ENCODE measurements at places on chromosomes 4 and X. TPM values are rescaled to one million over a fixed set of nuclear protein-coding genes. Genes with fewer than 3 reads are reported as not detected.
A peak's percentile ranks its signal among the peaks of the same experiment; 100 is the strongest.

- no peak for DNase-seq
These were observed 113.1 kb downstream of the ENPP6 start for GRCh38 chr4:184104419-184105101.

DNA sequence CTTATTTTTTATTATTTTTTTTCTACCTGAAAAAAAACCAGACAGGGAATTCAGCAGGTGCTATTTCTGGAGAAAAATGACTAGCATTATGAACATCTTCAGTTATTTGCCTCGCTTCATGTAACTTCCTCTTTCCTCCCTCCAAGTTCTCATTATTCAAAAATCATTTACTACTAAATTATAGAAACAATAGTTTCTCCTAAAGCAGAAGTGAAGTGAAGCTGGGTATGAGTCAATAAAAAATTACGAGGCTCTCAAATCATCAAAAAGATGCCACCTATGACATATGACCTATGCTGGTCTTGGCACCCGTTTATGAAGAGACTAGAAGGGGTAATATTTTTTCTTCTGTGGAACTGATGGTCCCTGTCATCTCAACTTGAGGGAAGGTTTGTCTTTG, 145.0 kb upstream of the AADAT start:
- DNase-seq: no peak

GRCh38 chr4:151287409-151287808, 10.4 kb downstream of the PRSS48 start:
- no peak for DNase-seq

GRCh38 chr4:36332023-36332781, 50.8 kb downstream of the DTHD1 start:
- no peak for DNase-seq

DNA sequence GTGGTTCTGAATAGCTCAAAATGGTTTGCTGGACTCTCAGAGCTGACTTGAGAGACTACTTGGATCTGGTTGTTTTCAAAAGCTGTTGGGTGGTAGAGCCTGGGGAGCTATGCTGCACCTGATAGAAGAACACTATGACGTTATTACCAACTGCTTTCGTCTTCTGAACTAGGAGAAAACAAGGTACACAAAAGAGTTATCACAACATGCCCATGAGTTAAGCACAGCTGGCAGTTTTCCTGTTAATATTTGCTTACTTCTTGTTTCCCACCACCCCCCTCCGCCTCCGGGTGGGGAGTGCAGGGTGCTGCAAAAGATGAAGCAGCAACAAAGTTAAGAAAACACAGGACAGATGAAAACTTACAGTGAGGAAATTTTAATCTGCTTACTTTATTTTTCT, 69.1 kb downstream of the RASL11B start:
- DNase-seq: no peak

DNA sequence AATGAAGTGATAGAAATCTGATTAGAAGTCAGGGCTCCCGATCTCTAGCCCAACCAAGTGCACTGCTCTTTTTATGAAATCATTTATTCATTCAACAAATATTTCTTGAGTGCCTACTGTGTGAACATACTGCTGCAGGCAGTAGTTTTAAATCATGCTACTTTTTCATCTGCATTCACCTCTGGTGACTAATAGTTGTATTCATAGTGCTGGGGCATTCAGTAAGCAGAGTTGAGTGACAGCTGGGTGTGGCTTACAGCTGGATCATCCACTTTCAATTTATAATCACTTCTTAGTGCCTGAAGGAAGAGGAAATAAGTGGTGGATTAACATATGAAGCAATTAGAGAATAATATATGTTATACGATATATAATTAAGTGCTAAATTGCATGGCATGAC, 94.1 kb upstream of the HPRT1 start:
- DNase-seq: no peak

GRCh38 chr4:138182838-138183426, 59.2 kb downstream of the SLC7A11 start:
- peak; percentile 70 for DNase-seq

GRCh38 chrX:15512401-15512965, 11.9 kb downstream of the BMX start:
- DNase-seq: no peak

DNA sequence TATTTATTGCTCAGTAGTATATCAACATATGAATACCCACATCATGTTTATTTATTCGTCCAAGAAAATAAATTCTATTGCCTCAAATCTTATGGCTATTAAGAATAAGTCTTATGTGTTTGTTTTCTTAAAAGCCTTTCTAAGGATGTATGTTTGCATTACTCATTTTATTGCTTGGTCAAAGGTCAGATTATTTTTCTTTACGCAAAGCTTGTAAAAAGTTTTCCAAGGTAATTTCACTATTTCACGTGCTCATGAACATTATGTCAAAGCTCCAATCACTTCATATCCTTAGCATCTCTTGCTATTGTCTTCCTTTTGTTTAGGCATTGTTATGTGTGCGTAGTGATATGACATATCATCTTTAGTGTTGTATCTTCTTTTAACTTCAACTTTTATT, 258.5 kb upstream of the FSTL5 start:
- DNase-seq: no peak

DNA sequence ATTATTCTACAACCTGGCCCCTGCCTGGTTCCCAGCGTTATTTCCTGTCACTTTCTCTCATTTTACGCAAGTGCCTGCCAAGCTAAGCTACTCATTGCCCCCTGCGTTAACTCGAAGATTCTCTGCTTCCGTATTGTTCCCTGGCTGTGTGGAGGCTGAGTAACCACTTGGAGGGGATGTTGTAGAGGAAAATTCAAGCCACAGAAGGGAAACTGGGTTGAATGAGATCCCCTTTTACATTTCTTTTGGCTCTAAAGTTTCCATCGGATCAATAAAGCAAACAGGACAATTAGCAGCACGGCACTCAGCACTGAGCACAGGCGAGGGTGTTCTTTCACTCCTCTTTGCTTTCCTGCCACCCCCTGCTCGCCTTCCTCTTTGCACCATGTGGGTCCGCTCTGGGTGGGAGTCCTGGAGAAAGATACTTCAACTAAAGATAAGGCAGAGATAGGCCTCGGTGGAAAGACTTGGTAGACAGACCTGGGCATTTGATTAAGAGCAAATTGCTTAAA, 4.2 kb upstream of the TMSB4X start:
- DNase-seq: peak; percentile 51

DNA sequence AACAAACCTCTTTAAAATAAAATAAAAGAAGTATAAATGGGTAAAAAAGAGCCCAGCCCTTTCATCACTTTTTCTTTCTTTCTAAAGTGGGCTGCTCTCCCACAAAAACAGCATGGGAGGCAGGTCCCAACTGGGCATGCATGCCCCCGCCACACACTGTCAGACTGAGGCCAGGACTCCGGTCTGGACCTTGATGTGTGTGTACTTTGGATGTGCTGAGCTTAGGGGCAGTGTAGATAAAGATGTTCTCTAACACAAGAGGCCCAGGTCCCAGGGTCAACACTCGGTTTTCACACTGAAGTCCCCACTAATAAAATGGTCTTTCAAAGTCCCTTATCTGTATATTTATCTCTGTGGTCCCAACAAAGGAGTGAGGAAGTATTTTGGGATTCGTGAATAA, 44.4 kb downstream of the ADGRA3 start:
- DNase-seq: no peak

- no peak for DNase-seq
These were observed 127.1 kb upstream of the DCAF8L1 start for GRCh38 chrX:28108186-28108945.

GRCh38 chrX:23292354-23292987, 42.2 kb upstream of the PTCHD1 start:
- no peak for DNase-seq

- no peak for DNase-seq
These were observed 65.3 kb downstream of the NHS start for GRCh38 chrX:17440258-17440657.

- DNase-seq: no peak
These were observed 556.4 kb upstream of the CPEB2 start for GRCh38 chr4:14445882-14446281.

DNA sequence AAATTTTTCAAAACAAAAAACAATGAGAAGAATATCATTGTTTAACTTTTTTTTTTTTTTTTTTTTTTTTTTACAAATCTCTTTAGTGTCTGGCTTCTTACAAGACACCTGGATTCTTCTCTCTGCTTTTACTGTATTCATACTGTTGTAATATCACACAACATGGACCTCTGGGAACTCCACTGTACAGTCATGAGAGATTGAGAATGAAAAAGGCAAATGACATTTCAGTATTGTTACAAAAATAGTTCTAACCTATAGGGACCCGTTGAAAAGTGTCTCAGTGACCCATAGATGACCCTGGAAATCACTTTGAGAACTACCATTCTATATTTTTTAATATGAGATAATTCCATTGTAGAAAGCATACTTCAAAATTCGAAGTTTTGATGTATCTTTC, 124.4 kb downstream of the SLIT2 start:
- no peak for DNase-seq

- DNase-seq: no peak
These were observed 54.0 kb upstream of the EGFL6 start for GRCh38 chrX:13515211-13515930.

DNA sequence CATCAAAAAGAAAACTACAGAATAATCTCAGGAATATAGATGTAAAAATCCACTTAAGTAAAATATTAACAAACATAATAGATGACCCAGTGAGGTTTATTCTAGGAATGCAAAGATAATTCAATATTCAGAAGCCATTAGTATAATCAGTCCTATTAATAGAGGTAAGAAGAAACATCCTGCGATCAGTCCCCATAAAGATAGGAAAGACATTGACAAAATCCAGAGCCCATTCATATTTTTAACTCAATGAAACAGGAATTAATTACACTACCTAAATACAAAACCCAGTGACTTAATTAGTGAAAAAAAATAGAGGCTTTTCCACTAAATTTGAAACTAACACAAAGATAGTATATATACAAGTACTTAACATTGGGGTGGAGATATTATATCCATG, 321.4 kb upstream of the INTU start:
- DNase-seq: no peak

- no peak for DNase-seq
These were observed 40.6 kb downstream of the DOCK11 start for GRCh38 chrX:118536204-118536603.

GRCh38 chr4:124092541-124092984, 620.0 kb downstream of the ANKRD50 start:
- no peak for DNase-seq

- no peak for DNase-seq
These were observed 1209.7 kb upstream of the PABPC4L start for GRCh38 chr4:135411251-135411650.

DNA sequence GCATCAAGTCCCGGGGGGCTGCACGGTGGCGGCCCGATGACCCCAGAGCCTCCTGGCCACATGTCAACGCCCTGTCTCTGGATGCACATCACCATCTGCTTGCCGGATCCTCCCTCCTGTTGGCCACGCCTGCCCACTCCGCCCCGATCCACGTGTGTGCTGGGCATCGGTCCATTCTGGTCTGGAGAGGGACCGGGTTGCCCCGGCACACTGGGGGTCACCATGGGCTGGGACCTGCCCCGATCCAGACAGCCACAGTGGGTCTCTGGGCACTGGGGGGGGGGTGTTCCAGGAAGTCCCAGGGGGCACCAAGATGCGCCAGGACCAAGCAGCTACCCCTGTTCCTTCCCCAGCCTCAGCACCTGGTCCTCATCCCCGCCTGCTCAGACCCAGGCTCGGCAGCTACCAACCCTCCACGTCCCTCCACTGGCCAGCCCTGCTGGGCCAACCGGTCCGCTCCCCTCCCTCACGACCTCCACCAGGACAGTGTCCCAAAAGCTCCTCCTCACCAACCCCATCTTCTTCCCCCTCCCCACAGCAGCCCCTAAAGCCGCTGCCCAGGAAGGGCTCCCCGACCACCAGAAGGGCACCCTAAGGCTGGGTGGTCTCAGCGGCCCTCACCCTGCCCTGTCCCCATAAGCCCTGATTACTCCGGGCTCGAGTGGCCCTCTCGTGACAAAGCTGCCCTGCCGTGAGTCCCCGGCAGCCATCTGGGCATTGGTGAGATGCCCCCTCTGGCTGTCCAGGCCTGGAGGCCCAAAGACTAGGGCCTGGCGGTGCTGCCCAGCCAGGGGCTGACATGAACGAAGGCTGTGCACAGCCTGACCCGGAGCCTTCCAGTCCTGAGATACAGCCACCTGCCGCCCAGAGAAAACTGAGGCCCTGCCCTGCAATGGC, 4.6 kb downstream of the CTBP1 start:
- no peak for DNase-seq

DNA sequence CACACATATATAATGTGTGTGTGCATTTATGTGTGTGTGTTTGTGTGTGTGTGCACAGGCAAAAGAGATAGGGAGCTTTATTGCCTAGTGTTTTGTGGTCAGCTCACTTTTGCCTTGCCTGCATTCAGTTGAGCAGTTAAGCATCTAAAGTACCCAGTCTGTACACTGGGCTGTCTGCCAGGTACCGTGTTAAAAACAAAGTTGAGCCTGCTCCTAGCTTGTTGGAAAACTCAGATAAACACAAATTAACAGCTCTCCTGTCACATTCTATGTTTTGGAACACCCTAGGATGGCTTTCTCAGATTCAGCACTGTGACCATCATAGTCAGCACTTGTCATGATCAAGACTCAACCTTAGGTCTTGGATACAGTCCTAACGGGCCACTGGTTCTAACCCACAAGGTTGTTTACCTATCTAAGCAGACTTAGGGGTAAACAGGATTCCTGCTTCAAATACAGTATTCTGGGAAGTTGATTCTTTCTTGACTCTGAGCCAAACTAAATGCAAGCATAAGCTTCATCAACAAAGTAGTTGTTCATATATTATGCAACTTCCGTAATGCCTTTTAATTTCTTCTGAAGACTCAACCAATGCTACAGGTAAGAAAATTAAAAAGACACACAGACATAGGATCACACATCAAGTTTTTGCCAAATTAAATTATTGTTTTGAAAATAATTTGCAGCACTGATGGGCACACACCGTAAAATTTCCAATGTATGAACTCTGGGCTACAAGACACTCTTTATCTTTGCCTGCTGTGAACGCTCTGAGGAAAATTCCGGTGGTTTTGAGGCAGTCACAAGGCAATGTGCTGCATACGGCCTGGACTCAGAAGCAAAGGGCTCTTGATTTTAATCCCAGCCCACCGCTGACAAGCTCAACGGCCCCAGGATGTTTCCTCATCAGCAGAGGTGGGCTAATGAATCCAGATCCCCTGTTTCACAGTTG, 11.3 kb upstream of the CD99 start:
- DNase-seq: no peak

GRCh38 chr4:182846036-182846435, 71.2 kb downstream of the DCTD start:
- DNase-seq: no peak

The CT45A2 gene
- polyA plus RNA-seq: not detected

The ADRA2C gene
- 7.2 TPM for polyA plus RNA-seq

The SYNPO2 gene
- polyA plus RNA-seq: 14.3 TPM

The RPL9 gene
- 562 TPM for polyA plus RNA-seq

The FOXP3 gene
- 0.85 TPM for polyA plus RNA-seq

The BMPR1B gene
- polyA plus RNA-seq: 22.7 TPM

The HMGB3 gene
- polyA plus RNA-seq: 159 TPM

The IGSF1 gene
- polyA plus RNA-seq: 23.0 TPM

The KLHL13 gene
- polyA plus RNA-seq: 93.9 TPM

The CBR4 gene
- polyA plus RNA-seq: 56.7 TPM

The METTL14 gene
- polyA plus RNA-seq: 64.5 TPM

The SEC24B gene
- polyA plus RNA-seq: 48.0 TPM

The TEX13B gene
- not detected for polyA plus RNA-seq

The P2RY10 gene
- 0.15 TPM for polyA plus RNA-seq

The SCLT1 gene
- polyA plus RNA-seq: 24.6 TPM

The SPANXA1 gene
- not detected for polyA plus RNA-seq

The LDOC1 gene
- polyA plus RNA-seq: 69.7 TPM

The XIAP gene
- polyA plus RNA-seq: 41.7 TPM

Data from left kidney (tissue), 8 donors.